ENCODE measurements at places on chromosomes 2 and 18.

GRCh38 chr2:216533609-216534008, 35.0 kb downstream of the RPL37A start:
- DNase-seq = no peak

GRCh38 chr2:148554459-148555247, 89.9 kb upstream of the EPC2 start:
- DNase-seq = no peak

DNA sequence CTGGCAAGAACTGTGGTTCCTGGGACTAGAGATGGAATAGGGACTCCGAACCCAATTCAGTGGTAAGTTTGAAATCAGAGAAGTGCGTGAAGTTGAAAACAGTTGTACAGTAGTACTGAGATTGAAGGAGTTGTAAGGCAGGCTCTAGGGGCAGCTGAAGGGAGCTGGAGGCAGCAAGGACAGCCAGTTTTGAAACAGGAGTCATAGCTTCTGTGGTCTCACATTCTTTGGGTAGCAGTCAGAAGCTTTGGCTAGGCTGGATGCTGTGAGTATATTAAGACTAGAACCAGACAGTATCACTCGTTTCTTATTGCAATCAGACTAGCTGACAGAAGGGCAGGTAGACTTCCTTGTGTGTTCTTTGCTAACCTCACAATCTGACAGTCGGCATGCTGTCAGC, 64.5 kb upstream of the ADAM23 start:
- DNase-seq = no peak

DNA sequence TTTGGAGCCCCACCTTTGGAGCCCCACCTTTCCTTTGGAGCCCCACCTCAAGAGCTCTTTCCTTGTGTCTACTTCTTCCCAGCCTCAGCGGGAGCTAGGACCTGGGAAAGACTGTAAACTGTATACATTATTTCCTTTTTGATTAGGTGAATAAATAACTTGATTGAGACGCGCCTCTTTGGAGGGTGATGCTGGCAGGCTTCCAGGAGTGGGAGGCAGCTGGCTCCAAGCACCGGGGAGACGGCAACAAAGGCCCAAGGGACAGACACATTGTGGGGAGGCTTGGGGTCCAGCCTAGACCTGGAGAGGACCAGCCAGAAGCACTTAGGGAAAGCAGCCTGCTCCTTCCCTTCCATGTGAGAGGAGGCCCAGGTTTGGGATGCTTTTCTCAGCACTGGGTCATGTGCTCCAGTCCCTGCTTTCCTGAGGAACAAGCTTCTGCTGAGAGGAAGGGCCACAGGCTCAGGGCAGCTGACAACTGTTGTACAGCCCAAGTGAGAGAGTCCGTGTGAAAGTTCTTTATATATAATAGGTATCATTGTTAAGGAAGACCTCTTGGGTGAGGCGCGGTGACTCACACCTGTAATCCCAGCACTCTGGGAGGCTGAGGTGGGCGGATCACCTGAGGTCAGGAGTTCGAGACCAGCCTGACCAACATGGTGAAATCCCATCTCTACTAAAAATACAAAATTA, 297.2 kb upstream of the SLC14A2 start:
- no peak for DNase-seq

Data from glomerular endothelial cell (primary cell).